ENCODE measurements at places on chromosomes 12 and 14.
A peak's percentile ranks its signal among the peaks of the same experiment; 100 is the strongest.

- DNase-seq: peak; percentile 3
These were observed 218.6 kb downstream of the KIF26A start for GRCh38 chr14:104356738-104357688.

GRCh38 chr12:89571491-89572195, 45.8 kb upstream of the POC1B start:
- DNase-seq: no peak

DNA sequence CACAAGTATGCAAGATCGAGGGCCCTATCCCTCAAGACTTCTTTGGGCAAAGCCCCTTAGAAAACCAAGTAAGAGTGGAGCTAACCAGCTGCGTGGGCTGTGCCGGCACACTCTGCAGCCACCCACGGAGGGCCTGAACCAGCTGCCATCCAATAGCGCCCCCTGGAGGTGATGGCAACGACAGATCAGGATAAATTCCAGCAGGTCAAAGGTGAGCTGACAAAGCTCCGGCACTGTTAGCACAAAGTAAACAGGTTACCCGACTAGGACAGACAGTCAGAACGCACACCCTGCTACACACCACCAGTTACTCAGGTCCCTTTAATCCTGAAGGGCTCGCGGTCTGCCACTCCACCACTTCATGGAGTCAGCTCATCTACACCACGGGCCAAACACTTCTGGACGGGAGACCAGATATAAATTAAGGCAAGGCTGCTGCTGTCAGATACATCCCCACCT, 4.9 kb downstream of the ZBTB39 start:
- peak; percentile 46 for DNase-seq

GRCh38 chr12:120892265-120892664, 11.9 kb downstream of the SPPL3 start:
- no peak for DNase-seq

DNA sequence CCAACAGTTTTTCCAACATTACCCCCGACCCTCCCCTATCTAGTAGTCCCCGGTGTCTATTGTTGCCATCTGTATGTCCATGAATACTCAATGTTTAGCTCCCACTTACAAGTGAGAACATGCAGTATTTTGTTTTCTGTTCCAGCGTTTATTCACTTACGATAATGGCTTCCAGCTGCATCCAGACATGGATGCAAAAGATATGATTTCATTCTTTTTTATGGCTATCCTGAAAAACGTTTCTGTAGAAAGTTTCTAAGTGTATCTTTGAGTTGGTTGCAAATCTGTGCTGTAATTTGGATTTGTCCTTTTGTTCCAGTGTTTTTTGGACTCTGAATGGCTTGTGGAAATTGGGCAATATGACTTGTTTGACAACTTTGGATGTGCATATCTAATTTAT, 11.7 kb downstream of the SP1 start:
- no peak for DNase-seq

DNA sequence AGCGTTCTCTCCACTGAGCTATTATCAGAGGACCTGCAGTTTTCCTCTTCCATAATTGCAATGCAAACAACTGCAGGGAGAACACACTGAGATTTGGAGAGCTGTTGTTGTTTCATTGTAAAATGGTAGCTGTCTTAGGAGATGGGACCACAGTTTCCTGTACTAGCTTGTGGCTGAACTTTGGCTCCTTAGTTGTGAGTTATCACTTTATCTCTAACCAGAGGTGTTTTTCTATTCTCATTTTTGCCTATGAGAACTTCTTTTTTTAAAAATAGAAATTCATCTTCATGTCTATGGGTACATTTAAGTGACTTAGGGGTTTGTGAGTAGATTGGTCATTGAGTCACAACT, 216.5 kb downstream of the SLC38A4 start:
- DNase-seq: no peak

DNA sequence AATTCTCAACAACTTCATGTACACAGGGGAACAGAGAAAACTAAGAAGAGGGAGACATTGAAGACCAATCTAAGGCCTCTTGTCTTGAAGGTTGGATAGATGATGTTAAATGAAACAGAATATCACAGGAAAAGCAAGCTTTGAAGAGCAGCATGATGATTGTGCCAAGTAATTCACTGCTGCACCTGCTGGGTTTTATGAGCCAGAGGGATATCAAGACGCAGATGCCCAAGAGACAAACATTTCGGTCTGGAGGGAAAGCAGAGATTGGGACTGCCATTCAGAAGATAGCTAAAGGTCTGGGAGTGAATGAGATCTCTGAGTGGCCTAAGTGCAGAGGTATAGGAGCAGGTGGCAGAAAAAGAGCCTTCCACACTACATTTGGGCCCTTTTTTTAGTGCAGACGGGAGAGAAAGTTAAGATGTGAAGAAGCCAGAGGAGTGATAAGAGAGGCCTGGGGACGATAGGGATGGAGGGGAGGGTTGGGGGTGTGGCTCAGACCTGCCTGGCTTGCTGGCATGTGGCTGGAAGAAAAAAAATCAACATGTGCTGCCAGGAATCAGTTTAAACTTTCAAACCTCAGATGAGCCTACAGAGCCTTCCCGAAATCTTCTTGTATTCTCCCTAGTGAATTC, 200.6 kb downstream of the AEBP2 start:
- no peak for DNase-seq

- no peak for DNase-seq
These were observed 145.7 kb downstream of the C12orf42 start for GRCh38 chr12:103350116-103350515.

DNA sequence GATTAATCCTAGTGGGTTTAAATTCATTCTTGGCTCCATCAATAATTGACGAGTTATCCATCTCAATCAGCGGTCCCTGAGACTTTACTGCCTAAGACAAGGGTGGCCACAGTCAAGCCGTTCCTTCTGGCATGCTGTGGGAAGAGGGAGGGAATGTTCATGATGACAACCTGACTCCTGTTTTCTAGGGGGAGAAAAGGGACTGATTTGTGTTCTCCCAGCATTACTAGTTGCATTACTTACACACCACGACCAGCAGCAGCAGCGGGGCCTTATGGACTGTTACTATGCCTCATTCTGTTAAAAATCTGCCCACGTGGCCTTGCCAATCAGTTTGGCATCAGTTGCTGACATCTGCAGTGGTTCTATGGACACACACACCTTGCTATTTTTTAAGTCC, 29.9 kb downstream of the PLEKHG7 start:
- DNase-seq: no peak

GRCh38 chr12:15863372-15863771, 18.8 kb upstream of the STRAP start:
- DNase-seq: no peak

- DNase-seq: no peak
These were observed 28.5 kb downstream of the FAM222A start for GRCh38 chr12:109741970-109742703.

GRCh38 chr14:63342371-63342770, 23.6 kb upstream of the GPHB5 start:
- no peak for DNase-seq

DNA sequence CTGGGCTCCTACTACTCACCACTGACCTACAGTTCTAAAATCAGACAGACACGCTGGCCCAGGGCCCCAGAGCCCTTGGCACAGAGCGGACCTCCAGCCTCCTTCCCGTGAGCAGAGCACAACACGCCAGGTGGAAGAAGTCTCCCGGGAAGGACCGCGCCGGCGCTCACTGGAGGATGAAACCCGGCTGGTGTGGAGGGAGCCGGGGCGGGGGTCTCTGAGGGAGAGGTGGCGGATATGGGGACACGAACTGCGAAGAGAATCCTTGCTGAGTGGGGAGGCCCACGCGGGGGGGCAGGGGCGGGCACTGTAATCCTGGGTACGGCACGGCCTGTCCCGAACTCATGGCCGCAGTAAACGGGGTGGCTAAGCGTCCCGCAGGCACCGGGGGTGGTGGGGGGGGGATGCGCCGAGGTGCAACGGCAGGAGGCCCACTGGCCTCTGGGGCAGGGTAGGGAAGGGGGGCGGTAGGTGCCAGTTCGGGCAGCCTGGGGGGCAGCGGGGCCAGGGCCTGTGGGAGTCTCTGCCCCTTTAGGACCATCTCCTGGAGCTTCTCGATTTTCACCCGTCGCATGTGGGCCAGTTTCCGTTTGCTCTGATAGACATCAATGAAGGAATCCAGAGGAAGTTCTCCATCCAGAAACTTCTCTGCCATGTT, 28.8 kb downstream of the VPS37B start:
- DNase-seq: peak; percentile 84

- no peak for DNase-seq
These were observed 92.3 kb downstream of the RGS6 start for GRCh38 chr14:72024504-72024903.

GRCh38 chr14:68762953-68763764, 29.7 kb downstream of the ZFP36L1 start:
- DNase-seq: no peak

DNA sequence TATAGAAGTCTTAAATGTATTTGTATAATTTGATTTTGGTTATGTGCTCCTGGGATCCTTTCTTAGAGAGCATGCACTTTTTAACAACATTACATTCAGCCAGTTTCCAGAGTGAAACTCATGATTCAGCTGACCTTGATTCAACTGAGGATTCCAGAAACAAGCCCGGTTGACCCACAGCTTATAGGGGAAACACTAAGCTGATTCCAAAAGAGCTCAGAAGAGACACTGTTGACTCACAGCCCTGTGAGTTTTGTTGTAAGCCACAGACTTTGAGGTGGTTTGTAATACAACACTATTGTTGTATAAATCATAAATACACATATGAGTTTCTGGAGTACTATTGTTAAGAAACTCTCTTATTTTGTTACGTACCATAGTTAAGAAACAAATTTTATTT, 133.8 kb upstream of the MGAT4C start:
- no peak for DNase-seq

DNA sequence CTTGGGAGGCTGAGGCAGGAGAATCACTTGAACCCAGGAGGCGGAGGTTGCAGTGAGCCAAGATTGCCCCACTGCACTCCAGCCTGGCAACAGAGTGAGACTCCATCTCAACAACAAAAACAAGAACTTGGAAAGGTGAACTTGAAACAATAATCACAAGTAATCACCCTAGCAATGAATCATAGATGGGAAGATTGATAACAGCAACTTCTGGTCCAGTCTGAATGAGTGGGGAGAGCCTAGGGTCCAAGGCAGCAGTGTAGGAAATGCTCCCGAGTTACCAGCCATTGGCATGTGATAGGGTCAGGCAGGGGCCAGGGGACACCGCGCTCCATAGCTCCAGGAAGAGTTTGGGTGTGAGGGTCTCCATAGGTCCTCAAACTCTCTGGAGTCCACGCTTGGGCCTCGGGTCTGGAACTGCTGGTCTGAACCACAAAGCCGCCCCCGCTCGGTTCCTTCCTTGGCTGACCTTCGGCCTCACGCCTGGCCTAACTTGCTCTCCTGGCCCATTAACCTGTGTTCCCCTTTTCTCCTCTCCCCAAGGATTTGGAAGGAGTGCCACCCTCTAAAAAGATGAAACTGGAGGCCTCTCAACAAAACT, 19.9 kb upstream of the MLXIP start:
- DNase-seq: no peak

GRCh38 chr12:100234591-100235304, 32.1 kb downstream of the DEPDC4 start:
- no peak for DNase-seq

- no peak for DNase-seq
These were observed 76.9 kb upstream of the TMEM263 start for GRCh38 chr12:106878804-106879203.

- no peak for DNase-seq
These were observed at the start of gene HNF1A for GRCh38 chr12:120978296-120979219. TSS of gene HNF1A (plus strand) at chr12:120978543. CDS start at chr12:120978769, 226 bp downstream.

DNA sequence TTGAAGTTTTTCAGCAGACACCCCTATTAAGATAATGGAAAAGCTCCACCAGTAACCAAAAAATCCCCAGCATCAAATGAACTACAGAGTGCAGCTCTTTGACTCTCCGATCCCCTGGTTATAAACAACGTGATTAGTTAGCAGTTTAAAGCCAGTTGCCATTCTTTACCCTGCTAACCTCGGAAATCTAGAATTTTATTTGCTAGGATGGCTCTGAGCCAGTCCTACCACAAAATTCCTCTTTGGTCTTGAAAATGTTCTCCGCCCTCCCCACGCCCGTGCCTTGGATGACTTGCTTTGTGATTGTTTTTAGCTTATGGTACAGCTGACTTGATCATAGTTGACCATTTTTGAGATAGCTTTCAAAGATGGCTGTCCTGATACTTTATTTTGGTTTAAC, 1.2 kb downstream of the KLHDC2 start:
- no peak for DNase-seq

GRCh38 chr14:103558071-103558882, 4.2 kb downstream of the BAG5 start:
- DNase-seq: no peak

DNA sequence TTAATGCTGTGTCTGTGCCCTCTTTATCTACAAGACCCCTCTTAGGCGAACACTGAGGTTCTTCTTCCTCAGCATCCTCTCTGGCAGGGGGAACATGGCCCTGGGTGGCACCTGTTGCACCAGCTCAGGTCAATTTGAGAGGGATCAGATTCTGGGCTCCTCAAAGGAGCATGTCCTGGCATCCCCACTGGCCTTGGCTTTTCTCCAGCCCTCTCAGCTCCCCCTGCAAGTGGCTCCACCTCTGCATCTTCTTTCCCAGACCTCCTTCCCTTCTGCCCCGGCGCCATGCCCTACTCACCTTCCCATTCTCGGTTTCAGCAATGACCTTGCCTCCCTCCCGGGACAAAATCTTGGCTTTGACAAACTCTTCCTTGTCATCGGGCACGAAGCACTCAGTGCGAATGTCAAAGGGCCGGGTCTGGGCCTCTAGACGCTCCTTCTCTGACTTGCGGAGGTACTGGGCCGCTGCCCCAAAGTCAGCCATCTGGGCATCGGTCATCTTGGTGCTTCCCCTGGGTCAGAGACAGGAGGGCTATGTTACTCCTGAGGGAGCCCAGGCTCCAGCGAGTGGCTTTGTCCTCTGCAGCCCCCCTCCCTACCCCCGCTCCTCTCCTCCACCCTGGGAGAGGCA, 1.2 kb downstream of the MYH6 start:
- DNase-seq: no peak

- DNase-seq: no peak
These were observed 166.1 kb upstream of the E2F7 start for GRCh38 chr12:77231501-77231918.

DNA sequence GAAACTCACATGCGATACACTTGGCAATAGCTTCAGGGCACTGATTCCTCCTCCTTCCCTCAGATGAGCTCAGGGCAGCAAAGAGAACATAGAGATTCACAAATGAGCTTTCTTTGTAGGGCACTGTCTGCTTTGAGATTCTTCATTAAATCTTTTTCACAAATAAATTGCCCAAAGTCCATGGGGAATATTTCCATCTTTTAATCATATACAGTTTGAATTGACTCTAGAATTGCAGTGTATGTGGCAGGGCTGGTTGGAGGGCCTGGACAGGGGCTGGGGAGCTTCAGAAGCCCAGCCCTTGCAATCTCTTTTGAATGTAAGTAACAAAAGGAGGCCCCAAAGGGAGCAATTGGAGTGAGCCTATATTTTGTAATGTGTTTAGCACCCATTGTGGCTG, 197.5 kb downstream of the NOVA1 start:
- no peak for DNase-seq

DNA sequence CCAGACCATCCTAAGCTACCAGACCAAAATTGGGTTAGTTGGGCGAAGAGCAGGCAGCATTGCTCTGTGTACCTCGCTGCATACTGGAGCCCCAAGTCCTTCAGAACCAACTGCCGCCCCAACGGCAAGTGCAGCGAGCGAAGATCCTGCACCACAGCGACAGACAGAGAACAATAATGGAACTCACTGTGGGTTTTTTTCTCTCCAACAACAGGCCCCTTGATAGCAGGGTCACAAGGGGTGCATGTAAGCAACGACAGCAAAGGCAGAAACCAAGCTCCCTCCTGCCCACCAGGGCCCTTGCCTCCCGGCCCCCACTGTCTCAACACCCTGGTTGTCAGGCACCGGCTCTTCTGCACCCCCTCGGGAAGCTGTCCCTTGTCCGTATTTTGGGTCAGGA, 39.0 kb downstream of the RNF34 start:
- DNase-seq: no peak

GRCh38 chr12:57130941-57131340, 2.7 kb downstream of the LRP1 start:
- DNase-seq: no peak

Data from posterior cingulate gyrus (tissue), 11 donors.